H54 (cell line): ENCODE measurements at places on chromosomes 5 and 9.

DNA sequence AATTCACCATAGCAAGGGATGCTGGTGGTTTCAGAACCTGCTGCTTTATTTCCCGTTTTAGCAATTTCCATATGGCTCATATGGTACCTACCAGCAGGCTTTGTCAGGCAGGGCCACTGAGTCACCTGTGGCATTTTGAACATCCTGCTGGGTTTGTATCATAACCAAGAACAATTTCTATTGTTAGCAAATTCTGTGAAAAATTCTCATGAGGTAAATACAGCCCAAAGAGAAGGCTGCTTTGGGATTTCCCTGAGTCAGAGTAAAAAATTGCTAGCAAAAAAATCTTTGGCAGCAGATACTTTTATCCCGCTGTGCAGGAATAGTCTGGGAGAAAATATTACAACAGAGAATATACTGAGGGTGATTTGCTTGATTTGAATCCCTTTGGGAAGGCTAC lies 52.7 kb downstream of the PRR16 start:
- peak; percentile 5 for DNase-seq

GRCh38 chr9:130913599-130914416 lies 17.2 kb upstream of the QRFP start:
- no peak for DNase-seq

DNA sequence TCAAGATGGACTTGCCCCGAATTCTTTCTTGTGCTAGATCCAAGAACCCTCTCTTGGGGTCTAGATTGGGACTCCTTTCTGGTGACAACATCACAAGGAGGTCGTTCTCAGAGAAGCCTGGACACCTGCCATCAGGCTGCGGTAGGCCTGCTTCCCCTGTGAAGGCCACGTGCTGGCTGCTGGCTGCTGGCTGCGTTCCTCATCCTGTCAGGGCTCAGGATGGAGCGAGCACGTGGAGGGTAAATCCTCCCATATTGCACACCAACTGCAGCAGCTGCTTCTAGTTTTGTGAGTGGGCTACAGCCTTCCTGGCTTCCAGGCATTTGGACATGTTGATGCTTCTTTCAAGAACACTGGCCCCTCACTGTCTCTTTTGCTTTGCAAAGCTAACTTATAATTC lies 95.6 kb downstream of the HSPA4 start:
- no peak for DNase-seq

DNA sequence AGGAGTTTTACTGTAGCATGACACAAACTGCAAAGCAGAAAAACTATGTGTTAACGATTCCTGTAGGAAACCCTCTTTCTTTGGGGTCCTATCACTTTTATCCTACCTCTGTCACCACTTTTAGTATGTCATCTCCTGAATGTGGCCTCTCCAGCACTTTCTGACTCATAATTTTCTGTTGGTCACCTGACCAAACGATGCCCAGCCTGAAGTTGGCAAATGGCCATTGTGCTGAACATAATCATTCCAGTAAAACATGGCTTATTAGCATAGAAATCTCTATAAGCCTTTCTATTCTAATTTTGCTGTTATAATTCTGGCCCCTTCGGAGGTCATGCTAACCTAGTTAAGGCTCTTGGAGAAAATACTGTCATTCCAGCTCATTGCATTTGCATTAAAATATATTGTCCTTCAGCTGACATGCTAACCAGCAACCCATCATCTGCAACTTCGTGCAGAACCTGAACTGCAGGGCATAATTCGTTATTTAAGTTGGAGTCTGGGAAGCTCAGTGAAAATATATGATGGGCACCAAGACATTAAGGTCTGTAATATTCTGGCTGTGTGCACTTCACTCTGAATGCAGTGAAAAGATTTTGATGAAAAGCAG lies 140.3 kb downstream of the NMUR2 start:
- DNase-seq: no peak

DNA sequence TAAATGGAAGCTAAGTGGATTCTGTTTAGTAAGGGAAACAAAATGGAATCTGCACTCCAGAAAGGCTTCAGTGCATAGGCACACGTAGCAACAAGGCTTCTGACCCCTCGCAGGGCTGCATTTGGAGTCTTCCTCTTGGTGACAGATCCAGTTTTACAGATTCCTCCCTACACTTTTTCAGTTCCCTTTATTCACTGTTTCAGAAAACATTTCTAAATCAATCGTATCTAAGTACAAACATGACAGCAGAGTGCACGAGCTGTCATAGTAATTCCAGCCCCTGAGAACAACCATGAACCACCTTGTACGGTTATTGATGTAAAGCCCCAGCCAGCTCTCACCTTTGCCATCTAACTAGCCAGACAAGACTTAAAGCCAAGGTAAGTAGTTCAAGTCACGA lies 491.6 kb downstream of the SEMA5A start:
- DNase-seq: no peak
